ENCODE measurements at places on chromosomes 6 and 20.

- no peak for DNase-seq
Measured at GRCh38 chr20:19913349-19913748, 103.8 kb upstream of the NAA20 start.

- no peak for DNase-seq
Measured at GRCh38 chr6:1678201-1678600, 68.5 kb downstream of the FOXC1 start.

DNA sequence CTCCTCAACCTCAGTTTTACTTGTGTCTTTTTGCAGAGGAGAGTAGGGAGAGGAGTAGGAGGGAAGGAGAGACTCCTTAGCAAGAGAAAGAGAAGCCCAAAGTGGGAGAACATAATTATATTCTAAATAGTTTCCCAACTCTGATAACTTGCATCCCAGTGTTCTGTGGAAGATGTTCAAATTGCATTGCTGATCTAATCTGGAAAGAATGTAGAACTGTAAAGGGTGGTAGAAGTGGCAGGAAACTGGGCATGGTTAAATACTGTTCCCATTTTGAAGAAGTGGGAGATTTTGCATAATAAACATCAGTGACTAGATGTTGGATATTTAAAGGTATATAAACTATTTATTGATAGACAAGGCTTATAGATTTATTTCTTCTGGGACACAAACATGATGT lies 42.6 kb upstream of the HMGN3 start:
- DNase-seq, result no peak

GRCh38 chr6:46781478-46782378 lies 11.5 kb upstream of the MEP1A start:
- no peak for DNase-seq

DNA sequence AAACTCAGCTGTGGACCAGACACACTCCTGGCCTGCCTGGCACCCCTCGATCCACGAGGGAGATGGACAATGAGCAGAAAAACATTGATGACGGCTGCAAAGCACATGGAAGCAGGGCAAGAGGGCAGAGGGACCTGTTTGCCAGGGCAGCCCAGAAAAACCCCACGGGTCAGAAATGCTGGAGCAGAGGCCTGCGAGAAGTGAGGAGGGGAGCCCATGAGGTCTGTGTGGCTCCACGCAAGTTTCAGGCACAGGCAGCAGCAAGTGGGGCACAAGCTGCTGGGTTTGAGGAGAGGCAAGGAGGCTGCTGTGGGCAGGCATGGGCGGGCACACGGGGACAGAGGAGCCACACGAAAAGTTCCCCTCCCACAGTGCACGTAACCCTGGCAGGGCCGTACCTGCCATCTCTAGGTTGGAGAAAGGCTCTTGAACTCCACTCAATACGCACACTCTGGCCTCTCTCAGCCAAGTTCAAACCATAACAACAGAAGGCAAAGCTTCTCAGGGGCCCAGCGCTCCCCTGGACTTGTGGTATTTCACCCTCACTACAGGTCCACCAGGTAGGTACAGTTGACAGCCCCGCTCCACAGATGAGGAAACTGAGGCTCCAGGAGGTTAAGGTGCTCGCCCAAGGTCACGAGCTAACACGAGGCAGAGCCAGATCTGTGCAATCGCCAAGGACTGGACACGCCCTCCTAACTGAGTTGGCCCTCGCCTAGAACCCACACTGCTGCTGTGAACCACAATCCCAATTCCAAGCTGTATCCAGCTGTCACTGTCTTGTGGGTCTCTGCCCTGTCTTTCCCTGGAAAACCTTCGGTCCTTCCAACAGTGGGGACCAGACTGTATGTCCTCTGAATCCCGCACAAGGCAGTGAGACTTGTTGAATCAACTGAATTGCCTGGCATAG lies 108.2 kb downstream of the NOL4L start:
- DNase-seq, result no peak

DNA sequence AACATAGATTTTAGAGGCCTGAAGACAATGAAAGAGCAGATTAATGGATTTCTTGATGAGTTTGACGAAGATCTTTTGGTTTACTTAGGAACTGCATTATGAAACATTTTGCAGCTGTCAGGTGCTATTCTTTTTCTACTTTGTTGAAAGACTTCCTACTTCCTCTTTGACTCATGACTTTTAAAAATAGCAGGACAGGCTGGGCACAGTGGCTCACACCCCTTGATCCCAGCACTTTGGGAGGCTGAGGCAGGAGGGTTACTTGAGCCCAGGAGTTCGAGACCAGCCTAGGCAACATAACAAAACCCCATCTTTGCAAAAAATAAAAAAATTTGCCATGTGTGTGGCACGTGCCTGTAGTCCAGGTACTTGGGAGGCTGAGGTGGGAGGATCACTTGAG lies 52.0 kb downstream of the ITCH start:
- DNase-seq, result no peak

GRCh38 chr20:32071395-32072167 lies 19.5 kb downstream of the HCK start:
- no peak for DNase-seq

- DNase-seq, result no peak
Measured at GRCh38 chr6:161922631-161923119, 648.8 kb upstream of the AGPAT4 start.

- DNase-seq, result no peak
Measured at GRCh38 chr6:24823185-24823584, 24.5 kb upstream of the ARMH2 start.

GRCh38 chr6:169174516-169175359 lies 78.9 kb downstream of the THBS2 start:
- DNase-seq, result no peak

DNA sequence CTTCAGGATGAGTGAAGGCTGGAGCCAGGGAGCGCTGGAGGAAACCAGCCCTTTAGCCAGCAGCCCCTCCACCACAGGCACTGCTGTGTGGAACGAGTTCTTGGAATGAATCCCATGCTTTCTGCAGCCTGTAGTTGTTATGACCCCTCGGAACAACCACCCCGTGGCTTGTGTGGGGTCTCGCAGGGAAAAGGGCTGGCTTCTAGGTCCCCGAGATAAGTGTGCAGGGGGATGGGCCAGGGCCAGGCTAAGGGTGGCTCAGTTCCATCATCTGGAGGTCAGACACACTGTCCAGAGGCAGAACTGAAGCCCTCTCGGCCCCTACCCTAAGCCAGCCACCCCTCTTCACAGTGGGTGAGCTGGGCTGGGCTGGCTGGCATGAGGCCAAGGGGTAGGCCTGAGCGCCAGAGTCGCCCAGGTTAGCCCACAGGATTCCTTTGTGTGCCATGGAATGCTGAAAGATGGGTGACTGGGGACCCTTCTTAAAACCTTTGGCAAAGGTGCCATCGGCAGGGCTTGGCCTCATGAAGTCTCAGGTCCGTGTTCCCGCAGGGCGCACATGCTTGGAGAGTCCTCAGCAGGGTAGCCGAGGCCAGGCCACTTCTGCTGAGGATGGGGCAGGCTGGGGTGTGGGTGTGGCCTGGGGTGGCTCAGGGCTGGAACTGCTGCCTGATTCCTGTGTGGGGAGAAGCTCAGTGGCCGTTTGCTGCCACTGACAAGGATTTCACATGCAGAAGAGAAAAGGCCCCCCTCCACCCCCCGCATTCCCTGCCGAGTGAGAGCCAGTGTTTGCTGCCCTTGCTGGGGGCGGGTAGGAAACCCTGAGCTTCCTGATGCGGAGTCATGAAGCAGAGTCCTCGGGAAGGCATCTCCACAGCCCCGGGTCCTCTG lies 24.6 kb downstream of the SPATA2 start:
- no peak for DNase-seq

DNA sequence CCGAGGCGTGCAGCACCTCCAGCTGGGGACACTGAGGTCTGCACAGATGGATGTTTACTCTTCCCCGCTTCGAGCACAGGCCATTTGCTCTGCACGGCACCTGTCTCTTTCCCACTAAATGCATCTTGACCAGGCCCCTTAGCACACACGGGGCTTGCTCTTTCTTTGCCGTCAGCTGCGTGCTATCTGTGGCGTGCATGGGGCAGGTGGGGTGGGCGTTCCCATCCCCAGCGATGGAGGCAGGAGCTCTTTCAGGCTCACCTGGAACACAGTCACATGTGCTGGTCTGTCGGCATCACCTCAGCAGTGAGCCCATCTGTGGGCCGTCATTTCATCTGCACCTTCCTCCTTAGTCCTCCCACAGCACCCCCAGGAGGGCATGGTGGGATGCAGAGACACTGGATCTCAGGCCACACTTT lies 35.1 kb downstream of the RBM38 start:
- no peak for DNase-seq

GRCh38 chr6:132798869-132799538 lies 567 bp upstream of the SLC18B1 start:
- DNase-seq, result no peak

- no peak for DNase-seq
Measured at GRCh38 chr6:113178349-113178748, 678.8 kb upstream of the MARCKS start.

DNA sequence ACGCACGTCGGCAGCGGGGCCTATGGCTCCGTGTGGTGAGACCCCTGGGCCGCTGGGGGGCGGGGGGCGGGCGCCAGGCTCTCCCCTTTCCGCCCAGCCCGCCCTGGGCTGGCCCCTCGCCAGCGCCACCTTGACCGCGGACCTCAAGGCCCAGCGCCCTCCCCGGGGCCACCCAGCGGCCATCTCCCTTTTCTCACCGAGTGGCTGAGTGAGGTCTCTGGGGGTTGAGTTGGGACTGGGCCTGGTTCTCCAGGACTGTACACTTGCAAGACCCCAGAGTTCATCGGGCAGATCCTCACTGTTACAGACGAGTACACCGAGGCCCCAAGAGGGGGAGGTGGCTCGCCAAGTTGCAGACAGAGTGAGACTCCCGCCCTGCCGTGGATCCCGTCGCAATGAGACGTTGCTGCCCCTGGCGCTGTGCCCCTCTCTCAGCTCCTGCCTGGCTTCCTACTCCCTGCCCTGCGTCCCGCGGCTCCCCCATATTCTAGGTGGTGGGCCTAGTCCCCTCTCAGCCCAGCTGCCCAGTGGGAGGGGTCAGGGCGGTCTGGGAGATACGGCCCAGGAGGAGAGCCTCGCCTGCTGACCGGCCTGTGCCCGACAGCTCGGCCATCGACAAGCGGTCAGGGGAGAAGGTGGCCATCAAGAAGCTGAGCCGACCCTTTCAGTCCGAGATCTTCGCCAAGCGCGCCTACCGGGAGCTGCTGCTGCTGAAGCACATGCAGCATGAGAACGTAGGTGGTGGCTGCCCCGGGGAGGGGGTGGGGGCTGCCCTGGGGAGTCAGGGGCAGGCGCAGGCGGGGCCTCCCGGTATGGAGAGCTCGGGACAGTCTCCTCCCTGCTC lies 576 bp downstream of the MAPK13 start:
- no peak for DNase-seq

- DNase-seq, result no peak
Measured at GRCh38 chr6:93048381-93048780, 371.0 kb downstream of the EPHA7 start.

DNA sequence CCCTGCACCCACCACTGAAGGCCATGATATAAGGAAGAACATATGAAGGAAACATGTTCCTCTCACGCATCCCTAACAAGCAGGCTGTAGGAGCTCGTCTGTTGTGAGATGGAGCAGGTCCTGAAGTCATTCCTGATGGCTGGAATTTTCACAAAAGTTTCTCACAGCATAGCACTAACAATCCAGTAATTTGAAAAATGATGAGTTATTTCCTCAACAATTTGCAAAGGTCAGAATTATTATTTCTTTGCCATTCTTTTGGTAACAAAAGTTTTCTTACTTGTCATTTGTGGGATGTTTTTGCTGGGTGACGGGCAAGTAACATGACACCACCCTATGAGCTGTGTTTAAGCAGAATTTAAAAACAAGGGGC lies 27.6 kb upstream of the FRMD1 start:
- no peak for DNase-seq

DNA sequence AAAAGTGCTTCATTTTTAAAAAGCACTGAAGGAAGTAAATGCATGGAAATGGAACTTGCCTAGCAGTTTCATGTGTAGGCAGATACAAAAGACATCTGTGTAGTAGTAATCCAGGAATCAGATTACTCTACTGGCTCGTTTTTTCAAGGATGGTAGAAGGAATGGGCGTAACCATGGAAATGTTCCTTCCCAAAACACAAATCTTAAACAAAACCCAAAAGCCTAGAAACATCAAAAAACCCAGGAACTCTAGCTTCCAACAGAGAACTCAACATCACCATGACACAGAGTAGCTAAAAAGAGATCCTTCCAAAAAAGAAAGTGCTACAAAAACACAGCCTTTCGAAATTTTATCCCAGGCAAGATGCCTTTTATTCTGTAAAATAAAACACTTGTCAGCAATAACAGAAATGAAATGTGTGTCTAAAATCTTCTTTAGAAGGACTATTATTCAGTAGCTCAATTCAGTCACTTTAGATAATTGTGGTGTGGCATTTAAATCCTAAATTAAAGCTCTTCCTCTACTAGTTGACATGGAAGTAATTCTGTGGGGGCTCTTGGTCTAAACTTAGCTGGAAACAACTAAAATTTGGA lies 81.7 kb downstream of the FAM217A start:
- DNase-seq, result no peak

- DNase-seq, result no peak
Measured at GRCh38 chr20:13717631-13718044, 67.1 kb downstream of the ESF1 start.
